ENCODE measurements at places on chromosomes 12 and 14. TPM values are rescaled to one million over a fixed set of nuclear protein-coding genes. Genes with fewer than 3 reads are reported as not detected.

- H3K36me3 ChIP-seq = no peaks in the 10 kb centered on the region
- H3K27ac ChIP-seq = no peak overlapping the region
- H3K27me3 ChIP-seq = no peaks in the 10 kb centered on the region
- no peak for DNase-seq
- no peak overlapping the region for H3K4me3 ChIP-seq
- H3K4me1 ChIP-seq = no peaks in the 10 kb centered on the region
Observed at GRCh38 chr14:85817430-85817829, 287.5 kb downstream of the FLRT2 start.

Gene SPX
- total RNA-seq = 49.5 TPM

Gene PMCH
- total RNA-seq = not detected

Gene SPTLC2
- total RNA-seq = 4.9 TPM

- H3K27ac ChIP-seq = no peak overlapping the region
- H3K27me3 ChIP-seq = no peaks in the 10 kb centered on the region
- no peak overlapping the region for H3K4me3 ChIP-seq
- H3K4me1 ChIP-seq = no peaks in the 10 kb centered on the region
- H3K36me3 ChIP-seq = no peaks in the 10 kb centered on the region
Observed at GRCh38 chr12:77402716-77403115, 337.3 kb upstream of the E2F7 start.

Gene EML5
- total RNA-seq = 2.9 TPM

- no peaks in the 10 kb centered on the region for H3K4me1 ChIP-seq
- no peak overlapping the region for H3K4me3 ChIP-seq
- H3K36me3 ChIP-seq = no peaks in the 10 kb centered on the region
- DNase-seq = no peak
- H3K27ac ChIP-seq = no peak overlapping the region
Observed at GRCh38 chr14:69755784-69756183, 11.2 kb upstream of the SRSF5 start.

GRCh38 chr14:91264151-91265150 is 19.9 kb upstream of the GPR68 start:
- DNase-seq = peak; percentile 55
- no peak overlapping the region for H3K4me3 ChIP-seq
- H3K27me3 ChIP-seq = no peaks in the 10 kb centered on the region
- no peak overlapping the region for H3K27ac ChIP-seq
- peaks cover 11% of the 10 kb centered on the region for H3K4me1 ChIP-seq

- no peak for DNase-seq
- H3K27me3 ChIP-seq = no peaks in the 10 kb centered on the region
- H3K36me3 ChIP-seq = no peaks in the 10 kb centered on the region
- no peak overlapping the region for H3K27ac ChIP-seq
- H3K4me3 ChIP-seq = no peak overlapping the region
Observed at GRCh38 chr12:127810041-127810440, 456.9 kb upstream of the TMEM132C start.

DNA sequence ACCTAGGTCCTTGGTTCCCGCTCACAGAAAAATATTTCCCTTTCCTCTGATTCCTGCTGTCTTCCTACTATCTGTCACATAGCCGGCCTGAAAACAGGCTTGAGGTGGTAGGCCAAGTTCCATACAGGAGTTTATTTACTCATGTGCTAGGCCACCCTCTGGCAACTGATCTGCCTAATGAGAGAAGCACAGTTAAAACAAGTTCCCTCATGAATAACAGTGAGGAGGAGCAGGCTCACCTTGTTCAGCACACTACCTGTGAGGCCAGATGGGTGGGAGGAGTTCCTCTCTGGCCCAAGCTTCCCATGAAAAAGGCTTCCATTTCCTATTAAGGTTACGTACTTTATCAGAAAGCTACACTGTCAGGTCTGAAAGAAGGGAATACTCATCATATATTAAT is 206.0 kb downstream of the MYRFL start:
- H3K27ac ChIP-seq = no peak overlapping the region
- no peaks in the 10 kb centered on the region for H3K27me3 ChIP-seq
- no peaks in the 10 kb centered on the region for H3K4me1 ChIP-seq
- no peak overlapping the region for H3K4me3 ChIP-seq
- DNase-seq = no peak

GRCh38 chr12:68410018-68410660 is 78.0 kb upstream of the MDM1 start:
- H3K27me3 ChIP-seq = no peaks in the 10 kb centered on the region
- H3K27ac ChIP-seq = no peak overlapping the region
- H3K4me1 ChIP-seq = peaks cover 15% of the 10 kb centered on the region

- H3K27me3 ChIP-seq = no peaks in the 10 kb centered on the region
- no peak overlapping the region for H3K27ac ChIP-seq
- H3K4me1 ChIP-seq = no peaks in the 10 kb centered on the region
Observed at GRCh38 chr14:74526854-74527585, 33.5 kb downstream of the ISCA2 start.
